ENCODE measurements at places on chromosomes 6 and 20.

DNA sequence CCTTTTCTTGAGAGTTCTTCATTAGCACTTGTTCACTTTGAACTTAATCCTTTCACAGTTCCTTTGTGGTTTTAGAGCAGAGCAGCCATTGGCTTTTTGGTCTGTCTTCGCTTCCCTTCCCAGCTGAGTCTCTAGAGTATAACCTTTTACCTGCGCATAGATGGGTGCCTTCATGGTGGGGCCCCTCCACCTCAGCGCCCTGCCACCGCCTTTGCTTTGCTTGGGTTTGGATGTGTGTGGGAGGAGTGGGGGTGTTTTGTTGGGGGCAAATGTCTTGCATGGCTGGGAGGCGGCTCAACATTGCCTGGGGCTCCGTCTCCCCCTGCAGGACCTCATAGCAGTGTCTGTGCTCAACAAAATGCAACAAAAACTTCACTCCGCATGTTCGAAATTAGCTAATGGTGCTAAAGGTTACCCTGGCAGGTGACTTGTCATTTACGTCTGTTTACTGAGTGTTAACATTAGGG lies 11.9 kb downstream of the PYGB start:
- no peak for DNase-seq

DNA sequence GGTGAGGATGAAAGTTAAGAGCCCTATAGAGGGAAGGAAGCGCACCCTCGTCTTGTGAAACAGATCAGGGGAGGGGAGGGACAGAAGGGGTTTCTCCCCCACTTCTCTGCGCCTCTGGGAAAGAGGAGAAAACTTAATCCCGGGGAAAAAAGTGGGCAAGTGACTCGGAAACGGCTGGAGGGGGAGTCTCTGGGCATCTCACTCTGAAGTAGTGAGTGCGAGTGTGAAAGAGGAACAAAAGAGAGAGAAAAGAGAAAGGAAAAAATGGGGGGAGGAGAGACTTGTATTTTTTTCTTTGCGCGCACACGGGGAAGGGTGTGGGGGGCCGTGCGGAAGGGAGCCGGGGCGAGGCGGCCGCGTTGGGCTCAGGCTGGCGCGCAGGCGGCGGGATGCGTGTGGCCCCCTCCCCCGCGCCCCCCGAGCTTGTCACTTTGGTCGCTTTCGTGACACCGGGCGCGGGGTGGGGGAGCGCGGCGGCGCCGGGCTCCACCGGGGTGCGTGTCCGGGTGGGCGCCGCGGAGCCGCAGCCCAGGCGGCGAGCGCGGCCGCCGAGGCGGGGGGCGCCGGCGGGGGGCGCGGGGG lies 454 bp downstream of the L3MBTL3 start:
- DNase-seq, result no peak

DNA sequence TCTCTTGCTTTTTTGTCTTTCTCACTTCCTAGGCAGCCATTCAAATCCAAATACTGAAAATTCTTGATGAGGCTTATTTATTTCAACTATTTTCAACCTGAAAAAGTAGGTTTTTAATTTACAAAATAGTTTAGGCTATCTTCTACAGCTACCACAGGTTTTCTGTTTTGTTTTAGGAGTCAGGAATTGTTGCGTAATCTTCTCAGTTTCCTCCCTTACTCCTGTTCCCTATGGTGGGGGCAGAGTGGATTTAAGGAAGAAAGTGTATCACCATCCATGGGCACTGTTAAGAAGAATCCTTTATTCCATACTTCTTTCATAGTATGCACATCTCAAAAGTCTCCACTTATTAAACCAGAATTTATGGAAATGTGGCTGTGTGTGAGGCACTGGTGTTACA lies 182.4 kb downstream of the KHDC1L start:
- DNase-seq, result no peak

DNA sequence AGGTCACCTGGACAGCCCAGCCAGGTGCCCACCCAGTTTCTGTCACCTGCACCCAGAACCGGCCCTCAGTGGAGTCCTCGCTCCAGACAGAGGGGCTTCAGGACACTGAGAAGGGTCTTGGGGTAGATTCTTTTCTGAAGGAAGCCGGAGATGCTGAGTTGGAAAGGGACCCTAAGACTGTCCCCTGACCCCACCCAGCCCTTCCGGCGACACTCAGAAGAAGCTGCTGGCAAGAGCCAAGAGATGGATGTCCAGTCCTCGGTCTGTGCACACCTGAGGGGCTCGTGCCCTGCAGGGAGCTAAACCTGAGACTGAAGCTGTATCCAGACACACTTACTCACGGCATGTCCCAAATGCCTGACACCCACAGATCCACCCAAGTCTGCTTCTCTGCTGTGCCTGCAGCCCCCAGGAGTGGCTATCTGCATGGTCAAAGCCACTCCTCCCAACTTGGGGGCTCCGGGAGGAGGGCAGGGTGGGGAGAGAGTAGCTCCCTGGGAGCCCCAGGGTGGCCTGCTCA lies 20.2 kb downstream of the NTSR1 start:
- no peak for DNase-seq

DNA sequence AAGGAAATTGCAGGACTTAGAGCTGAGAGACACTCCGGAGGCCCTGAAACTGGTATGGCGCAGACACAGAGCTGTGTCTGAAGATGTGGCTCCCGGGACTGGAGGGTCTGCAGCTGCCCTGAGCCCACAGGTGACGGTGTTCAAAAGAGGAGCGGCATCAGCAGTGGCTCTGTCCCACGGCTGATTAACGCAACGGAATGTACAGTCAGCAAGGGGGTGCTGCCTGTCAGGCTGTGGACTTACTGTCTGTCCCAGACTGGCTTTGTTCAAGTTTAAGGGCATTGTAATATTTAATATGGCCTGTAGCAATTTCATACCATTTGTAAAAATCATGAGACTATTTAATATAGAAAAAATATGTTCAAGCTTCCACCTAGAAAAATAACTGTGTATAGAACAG lies 228.0 kb upstream of the TAB2 start:
- no peak for DNase-seq

DNA sequence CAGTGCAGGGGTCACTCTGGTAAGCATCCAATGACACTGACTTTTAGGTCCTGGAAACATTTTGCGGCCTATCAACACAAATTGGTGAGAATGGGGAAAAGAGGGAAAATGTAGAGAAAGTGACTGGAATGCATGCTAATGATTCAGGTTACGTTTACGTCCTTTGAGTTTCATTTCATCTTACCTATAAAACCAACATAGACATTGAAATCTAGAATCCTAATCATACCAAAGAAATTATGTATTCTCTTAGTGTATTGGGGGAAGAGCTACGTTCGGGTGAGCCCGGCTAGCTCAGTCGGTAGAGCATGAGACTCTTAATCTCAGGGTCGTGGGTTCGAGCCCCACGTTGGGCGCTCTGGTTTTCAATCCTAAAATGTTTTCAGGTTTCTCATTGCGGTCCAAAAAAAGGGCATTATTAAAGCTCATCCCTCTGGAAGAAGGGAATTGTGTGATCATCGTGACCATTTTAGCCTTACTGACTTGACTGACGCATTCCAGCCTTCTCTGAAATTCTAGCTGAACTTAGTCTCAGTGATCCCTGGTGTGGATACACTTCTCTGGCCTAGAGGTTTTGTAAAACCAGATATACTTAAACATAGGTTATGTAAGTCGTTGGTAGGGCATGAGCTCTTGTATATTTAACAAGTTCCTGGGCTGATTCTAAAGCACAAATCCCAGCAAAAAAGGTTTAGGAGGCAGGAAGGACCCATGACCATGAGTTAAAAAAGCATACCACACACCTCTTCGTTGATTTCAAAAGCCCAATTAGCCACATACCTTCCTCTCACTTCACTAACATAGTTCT lies 18.3 kb downstream of the HMGN4 start:
- peak; percentile 84 for DNase-seq

- no peak for DNase-seq
Observed at GRCh38 chr6:26021001-26021349, 58.4 kb downstream of the TRIM38 start.

- no peak for DNase-seq
Observed at GRCh38 chr6:170148709-170149470, 142.0 kb downstream of the DLL1 start.

DNA sequence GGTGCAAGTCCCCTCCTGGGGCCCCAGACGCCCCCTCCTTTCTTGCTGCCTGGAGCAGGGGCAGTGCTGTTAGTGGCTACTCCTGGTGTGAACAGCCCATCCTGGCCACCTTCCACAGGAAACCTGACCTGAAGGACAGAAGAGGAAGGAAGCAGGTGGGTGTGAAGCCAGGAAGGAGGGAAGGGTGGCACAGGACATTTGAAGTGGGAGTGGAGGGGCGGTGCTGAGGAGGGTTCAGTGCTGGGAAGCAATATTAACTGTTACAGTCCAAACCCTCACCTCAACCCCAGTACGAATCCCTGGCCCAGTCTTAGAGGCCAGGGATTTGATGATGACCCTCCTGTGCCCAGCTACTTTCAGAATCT lies 766 bp downstream of the PRICKLE4 start:
- DNase-seq, result no peak

- DNase-seq, result no peak
Observed at GRCh38 chr6:37520926-37521325, 21.2 kb upstream of the CCDC167 start.

- DNase-seq, result no peak
Observed at GRCh38 chr20:46967646-46968045, 73.0 kb downstream of the EYA2 start.

DNA sequence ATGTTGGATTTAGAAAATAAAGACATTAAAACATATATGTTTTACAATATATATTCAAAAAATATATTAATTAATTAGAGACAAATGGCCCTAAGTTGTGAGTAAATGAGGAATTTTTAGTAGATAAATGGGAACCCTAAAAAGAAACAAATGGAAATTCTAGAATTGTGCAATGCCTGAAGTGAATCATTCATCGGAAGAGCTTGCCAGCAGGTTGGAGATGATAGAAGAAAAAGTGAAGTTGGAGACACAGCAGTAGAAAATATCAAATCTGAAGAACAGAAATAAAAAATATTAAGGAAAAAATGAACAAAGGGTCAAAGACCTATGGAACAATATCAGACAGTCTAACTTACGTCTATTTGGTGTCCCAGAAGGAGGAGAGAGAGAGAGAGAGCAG lies 109.4 kb upstream of the NEDD9 start:
- DNase-seq, result no peak

DNA sequence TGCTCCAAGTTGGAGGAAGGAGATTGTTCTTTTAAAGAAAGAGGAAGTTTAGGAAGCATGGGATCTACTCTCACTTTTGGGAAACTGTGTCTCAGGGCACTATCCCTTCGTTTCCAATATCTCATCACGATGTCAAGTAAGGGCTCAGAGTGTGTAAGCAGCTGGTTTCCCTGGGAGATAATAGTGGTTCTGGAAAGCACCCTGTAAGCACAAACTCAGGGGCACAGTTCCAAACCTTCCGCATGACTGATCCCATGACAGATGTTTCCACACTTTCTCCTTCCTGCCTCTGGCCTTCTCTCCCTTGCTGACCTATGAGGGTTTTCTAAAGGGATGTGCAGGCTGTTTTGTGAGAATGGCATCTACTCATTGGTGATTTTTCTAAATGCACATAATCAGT lies 33.9 kb downstream of the ADTRP start:
- no peak for DNase-seq

- DNase-seq, result no peak
Observed at GRCh38 chr20:26209171-26209941, 512.7 kb upstream of the ZNF337 start.

DNA sequence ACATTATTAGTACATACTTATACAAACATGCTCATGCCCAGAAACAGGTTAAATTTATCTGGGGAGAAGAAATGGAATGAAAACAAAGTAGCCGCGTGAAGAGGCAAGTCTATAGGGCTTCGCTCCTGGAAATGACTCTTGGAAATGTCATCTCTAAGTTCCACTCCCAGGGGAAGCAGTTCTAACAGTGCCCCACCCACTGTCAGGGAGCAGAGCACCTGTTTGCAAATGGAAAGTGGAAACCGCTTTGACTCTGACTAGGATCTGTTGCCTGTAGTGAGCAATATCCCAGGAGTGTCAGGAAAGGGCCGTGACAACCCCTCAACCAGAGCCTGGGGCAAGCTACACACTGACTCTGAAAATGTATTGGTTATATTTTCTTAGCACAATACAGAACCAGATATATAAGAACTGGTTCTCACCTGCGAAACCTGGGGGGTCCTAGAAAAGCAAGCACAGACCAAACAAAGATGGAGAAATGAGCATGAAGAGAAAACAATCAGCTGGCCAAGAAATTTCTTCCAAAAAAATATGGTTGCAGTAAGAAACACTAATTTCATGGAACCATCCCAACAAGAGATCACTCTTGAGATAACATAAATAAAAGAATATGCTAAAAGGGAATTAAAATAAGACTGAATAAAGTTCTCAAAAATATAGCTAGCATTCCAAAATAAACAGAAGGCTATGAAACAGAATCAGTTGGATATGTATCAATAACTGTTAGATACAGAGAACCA lies 47.5 kb upstream of the CRISP1 start:
- DNase-seq, result no peak

- no peak for DNase-seq
Observed at GRCh38 chr6:89707766-89708165, 69.2 kb upstream of the LYRM2 start.

DNA sequence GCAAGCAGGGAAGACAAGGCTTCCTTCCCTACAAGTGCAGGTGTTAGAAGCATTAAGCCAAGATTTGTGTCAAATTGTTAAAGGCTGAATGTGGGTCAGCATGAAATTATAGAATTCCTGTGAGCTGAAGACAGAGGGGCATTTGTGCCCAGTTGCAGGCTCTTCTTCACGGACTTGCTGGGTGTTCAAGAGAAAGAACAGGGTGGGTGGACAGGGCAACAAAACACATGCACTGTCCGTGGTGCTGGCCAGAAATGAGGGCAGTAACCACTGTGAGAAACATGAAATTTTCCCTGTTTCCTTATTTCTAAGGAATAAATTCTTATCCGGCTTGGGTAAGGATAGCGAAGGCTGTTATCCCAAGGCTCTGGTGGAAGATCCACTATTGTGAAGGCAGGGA lies 579.5 kb upstream of the HTR1E start:
- no peak for DNase-seq

DNA sequence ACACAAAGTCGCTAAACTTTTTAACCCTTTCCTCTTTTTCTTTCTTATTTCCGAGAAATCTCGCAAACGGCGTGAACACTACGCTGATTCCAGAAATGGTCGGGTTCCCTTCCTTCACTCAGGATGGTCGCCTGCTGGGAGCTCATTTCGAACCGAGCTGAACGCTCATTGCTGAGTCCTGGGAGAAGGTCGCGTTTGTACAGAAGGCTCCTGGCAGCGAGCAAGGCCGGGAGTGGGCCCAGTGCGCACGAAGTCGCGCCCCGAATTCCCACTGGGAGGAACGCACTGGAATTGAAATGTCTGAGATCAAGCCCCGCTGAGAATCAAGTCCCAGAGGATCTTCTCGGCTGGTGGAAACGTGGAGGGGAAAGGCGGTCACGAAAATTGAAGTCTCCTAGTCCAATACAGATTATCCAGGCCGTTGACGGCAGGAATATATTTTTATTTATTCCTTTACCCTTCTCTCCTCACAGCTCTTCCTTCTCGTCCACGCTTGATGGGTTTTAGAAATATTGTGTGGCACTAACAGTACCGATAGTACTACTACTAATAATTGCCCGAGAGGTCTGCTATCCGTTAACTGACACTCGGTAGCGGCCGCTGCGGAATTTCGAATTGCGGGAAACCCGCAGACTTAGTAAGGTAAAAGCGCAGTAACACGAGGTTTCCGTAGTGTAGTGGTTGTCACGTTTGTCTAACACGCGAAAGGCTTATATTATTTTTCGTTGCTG lies 207.2 kb upstream of the ZNF184 start:
- DNase-seq, result no peak

GRCh38 chr6:73631849-73632248 lies 21.9 kb downstream of the SLC17A5 start:
- DNase-seq, result no peak

GRCh38 chr20:2144850-2145249 lies 43.2 kb downstream of the STK35 start:
- DNase-seq, result no peak

GRCh38 chr20:58393299-58393698 lies 4.3 kb downstream of the VAPB start:
- no peak for DNase-seq

GRCh38 chr20:2740702-2741101 lies 48.1 kb downstream of the EBF4 start:
- DNase-seq, result no peak
